Hepatocyte (in vitro differentiated cells): ENCODE measurements at places on chromosomes 5 and 9.

DNA sequence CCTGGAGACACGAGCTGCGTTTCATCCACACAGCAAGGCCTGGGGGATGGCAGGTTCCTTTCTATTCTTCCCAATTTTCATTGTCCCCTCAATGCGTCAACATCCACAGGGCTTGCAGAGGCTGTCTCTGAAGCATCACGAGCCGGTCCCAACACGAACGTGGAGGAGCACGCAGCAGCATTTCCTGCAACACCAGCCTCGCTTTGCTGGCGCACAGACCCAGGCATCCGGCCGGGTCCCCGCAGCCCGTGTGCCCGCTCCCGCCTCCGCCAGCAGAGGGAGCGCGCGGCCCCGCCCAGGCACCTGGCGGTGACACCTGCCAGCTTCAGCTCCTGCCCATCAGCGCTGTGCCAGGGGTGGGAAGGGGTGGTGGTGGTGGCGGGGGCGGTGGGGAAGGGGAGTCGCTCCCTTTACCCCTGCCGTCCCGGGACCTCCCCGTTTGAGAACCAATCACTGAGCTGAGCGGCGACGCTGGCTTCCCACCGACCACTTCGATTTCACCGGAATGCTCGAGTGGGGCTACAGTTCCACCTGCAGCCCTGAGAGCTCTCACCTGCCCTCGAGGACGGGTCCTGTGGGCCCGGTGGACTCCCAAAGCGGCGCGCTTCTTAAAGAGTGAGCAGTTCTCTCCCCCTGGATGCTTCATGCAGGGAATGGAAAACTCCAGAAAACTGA, 464.5 kb downstream of the ICE1 start:
- peak; percentile 47 for DNase-seq

DNA sequence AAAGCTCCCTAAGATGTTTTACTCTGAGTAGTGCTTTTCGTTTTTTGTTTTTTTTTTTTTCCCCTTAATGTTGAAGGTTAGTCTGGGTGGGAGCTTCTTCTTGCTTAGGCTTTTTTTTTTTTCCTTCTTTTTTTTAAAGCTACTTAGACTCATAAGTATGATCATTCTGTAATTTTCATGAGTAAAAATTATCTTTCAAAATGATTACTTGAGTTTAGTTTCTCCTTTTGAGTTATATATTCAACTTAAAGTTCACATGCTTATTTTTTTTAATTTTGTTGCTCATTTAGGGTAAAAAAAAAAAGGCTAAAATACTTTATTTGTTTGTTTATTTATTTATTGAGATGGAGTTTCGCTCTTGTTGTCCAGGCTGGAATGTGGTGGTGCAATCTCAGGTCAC, 2.9 kb downstream of the RBM27 start:
- DNase-seq = no peak

DNA sequence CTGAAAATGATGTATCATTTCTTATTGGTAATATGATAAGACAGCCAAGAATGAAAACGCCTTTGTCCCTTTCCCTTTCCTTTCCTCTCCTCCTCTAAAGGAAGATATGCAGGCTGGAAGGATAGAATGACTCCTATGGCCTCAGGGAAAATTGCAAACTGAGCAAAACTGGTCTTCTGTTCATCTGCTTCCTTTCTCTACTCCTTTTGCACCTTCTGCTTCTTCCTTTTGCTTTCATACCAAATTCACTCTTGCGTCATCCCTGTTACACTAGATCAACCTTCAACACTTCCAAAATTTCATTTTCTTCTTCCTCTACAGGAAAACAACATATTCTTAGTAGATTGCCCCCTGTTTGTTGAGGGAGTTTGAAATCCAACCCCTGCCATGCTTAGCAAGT, 234.1 kb downstream of the ADAMTS6 start:
- DNase-seq = no peak

DNA sequence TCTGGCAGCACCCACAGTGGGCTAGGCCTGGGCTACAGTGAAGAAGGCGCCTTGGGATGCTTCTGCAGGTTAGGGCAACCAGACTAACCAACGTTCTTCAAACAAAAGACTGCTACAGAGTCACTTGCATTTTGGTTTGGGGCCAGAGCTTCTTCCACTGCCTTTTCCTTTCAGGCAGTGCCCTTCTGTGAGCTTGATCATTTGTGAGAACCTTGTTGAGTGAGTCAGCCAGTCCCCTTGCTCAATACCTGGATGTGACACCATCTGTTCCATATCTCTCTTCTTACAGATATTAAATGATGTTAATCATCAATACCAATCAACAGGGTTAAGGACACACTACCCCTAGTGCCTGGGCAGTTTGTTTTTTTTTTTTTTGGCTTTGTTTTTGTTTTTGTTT, 46.5 kb upstream of the VDAC1 start:
- no peak for DNase-seq

DNA sequence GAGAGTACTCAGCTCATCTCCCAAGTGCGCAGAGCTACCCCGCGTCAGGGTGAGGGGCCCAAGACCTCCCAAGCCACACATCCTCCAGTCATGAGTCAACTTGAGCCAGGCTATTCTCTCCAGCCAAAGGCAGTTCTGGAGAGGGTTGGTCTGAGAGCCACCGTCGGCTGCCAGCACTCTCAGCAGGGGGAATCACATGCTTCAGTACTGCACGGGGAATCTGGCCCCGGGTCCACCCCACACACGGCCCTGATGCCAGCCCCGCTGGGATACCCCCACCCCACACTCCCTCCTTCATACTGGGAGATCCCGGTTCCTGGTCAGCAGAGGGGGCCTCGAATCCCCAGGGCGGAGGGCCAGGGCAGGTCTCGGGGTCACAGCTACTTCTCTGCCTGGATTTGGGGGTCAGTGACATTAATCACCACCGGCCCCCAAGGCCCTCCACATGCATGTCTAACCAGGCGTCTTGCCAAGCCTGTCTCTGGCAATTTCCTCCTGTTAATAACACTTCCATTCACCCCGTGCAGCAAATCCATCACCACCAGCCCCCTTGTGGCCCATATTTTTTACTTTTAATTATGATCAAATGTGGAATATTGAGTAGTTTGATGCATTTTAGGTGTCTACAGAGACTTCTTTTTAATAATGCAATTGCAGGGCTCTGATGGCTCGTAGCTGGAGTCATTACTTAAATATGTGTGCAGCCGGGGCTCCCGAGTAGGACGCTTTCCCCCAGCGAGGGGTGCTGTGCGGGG, 102.9 kb upstream of the PPP1R26 start:
- no peak for DNase-seq

DNA sequence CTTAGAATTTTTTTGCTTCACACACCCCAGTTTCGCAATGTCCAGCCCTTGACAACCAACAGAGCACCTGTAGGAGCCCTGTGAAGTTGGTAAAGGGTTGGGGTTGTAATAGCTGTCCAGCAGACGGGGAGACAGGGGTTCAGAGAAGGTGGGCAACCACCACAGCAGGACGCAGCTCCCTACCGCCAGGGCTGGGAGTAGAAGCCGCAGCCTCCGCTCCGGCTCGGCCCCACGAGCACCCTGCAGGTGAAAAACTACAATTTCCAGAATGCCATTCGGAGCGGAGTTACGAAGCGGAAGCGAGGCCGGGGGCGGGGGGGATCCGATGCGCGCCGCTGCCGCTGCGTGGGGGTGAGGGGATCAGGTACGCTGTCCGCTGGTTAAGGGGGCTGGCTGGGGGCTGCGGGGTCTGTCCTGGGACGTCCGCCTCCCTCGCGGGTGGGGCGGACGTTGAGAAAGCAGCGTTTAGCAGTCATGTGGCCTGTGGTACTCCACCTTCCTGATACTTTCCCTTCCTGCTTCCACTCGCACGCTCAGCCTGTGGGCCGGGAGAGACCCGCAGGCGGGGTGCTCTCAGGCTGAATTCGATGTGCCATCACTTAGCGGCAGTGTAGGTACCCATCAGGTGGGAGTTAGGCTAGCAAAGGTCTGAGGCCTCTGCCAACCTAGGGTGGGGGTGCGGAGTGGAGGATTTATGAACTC, at the start of gene TRMT10B:
TSS of gene TRMT10B (plus strand) at position 317 of the 702 bp plus-strand sequence. CDS start 8,127 bp downstream, outside the sequence.
- DNase-seq = peak; percentile 84

- no peak for DNase-seq
Measured at GRCh38 chr5:156126716-156127115, 200.2 kb upstream of the SGCD start.

DNA sequence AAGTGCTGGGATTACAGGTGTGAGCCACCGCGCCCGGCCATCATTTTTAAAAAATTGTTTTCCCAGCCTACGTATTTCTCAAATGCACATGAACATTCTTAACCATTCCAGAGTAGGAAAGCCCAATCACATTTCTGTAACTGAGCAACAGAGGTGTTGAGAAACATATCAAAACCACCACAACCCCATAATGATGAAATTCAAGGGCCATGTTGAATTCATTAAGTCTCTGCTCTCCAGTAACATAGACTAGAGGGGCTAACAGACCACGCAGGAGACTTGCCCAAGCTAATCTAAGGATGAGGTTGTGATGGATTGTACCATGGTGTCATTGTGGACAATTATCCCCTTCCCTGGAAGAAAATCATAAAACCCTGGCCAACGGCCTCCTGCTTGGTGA, 52.9 kb downstream of the MYO10 start:
- DNase-seq = no peak

DNA sequence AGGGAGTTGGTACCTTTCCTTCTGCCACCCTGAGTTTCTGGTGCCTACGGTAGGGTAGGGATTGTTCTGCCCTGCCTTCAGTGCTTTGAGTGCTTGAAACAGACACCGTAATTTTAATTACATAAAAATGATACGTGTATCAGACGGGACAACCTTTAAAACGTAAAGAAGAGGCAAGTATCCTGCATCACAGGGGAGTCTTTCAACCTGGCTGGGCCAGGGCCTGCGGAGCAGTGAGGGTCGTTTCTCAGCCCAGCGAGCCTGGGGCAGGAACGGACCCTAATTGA, 483 bp upstream of the DAB2IP start:
- no peak for DNase-seq

DNA sequence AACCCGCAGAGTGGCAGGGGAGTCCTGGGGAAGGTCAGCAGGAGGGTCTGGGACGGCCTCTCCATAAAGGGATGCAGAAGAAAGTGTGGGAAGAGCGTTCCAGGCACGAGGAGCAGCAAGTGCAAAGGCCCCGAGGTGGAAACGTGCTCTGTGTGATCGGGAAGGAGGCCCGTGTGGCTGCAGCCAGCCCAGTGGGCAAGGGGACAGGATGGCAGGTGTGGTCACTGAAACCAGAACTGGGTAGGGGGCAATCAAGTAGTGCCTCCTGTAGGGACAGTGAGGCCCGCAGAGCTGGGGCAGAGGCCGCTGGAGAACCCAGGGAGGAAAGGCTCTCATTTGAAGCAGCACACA, 16.3 kb upstream of the LAMC3 start:
- DNase-seq = no peak

DNA sequence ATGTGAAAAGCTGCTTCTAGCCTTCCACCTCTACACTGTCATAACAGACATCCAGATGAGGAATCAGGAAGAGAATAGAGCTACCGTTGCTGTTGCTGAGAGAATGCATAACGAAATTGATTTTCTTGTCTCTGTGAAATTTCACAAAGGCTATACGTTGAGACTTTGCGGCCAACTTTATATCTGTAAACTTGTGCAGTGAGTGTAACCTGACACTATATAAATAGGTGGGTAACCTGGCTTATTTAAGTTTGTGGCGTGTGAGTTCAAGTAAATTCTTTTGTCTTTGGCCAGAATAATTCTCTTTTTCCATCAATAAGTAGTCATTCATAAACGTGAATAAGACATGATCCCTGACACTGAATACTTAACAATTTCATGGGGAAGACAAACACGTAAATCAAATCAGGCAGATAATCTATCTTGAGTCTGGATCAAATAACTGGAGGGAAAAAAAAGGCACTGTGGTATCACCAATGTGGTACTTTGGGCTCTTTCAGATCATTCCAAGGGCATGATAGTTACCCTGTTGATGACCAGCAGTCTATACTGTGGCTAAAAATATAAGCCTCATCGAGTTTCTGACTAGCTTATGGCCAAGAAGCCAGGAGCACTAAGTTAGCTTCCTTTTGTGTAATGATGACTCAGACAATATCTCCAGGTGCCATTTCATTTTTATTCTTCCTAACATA, 98.2 kb upstream of the RASA1 start:
- no peak for DNase-seq

DNA sequence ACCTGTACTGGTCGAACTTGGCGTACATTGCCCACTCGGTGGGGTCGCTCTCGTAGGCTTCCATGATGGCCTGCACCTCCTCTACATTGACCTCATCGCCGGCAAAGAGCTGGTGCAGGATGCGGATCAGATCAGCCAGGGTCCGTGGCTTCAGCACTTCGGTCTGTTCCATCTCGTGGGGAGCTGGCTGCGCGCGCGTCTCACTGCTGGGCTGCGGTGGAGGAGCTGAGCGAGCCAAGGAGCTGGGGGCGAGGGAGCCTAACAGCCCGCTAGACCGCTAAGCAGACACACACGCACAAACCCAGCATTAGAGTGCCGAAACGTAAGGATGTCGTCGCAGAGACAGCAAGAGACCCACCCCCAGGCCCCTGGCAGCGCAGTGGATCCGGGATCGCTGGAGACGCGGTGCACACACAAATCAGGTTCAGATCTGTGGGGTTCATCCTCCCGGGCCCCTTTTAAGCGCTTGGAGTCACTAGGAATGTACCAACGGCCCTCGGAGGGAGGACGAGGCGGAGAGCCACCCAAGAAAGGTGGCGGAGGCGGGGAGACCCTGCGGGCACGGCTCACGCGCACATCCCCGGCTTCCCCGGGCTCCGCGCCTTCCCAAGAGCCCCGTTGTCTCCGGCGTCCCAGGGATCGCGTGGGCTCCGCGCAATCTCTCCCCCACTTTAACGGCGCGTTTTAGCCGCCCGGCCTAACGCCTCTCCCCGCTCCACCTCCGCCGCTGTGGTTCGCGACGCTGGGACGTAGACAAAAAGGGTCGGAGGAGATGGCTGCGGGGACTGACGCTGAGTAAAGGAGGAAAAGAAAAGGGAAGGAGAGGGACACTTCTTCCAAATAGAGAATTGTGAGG, at the start of gene CDO1:
TSS of gene CDO1 (minus strand) at position 434 of the 856 bp plus-strand sequence. CDS start at position 172, 262 bp downstream.
- peak; percentile 69 for DNase-seq

- no peak for DNase-seq
Measured at GRCh38 chr9:133918111-133918813, 73.9 kb downstream of the VAV2 start.

DNA sequence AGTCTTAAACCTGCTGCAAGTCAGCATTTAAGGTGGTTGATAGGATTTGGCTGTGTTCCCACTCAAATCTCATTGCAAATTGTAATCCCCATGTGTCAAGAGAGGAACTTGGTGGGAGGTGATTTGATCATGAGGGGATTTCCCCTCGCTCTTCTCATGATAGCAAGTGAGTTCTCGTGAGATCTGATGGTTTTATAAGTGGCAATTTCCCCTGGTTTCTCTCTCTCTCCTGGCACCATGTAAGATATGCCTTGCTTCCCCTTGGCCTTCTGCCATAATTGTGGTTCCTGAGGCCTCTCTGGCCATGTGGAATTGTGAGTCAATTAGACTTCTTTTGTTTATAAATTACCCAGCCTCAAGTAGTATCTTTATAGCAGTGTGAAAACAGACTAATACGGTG, 84.3 kb upstream of the SMC2 start:
- DNase-seq = no peak
